ENCODE measurements at places on chromosomes 4 and X. TPM values are rescaled to one million over a fixed set of nuclear protein-coding genes. Genes with fewer than 3 reads are reported as not detected.

The CDX4 gene
- not detected for total RNA-seq

The GDI1 gene
- total RNA-seq = 111 TPM

The TMEM255A gene
- 0.11 TPM for total RNA-seq

The USP17L12 gene
- total RNA-seq = not detected

The FRG2 gene
- not detected for total RNA-seq

The MTMR8 gene
- total RNA-seq = 2.1 TPM
